ENCODE measurements at places on chromosomes 2 and 18.

DNA sequence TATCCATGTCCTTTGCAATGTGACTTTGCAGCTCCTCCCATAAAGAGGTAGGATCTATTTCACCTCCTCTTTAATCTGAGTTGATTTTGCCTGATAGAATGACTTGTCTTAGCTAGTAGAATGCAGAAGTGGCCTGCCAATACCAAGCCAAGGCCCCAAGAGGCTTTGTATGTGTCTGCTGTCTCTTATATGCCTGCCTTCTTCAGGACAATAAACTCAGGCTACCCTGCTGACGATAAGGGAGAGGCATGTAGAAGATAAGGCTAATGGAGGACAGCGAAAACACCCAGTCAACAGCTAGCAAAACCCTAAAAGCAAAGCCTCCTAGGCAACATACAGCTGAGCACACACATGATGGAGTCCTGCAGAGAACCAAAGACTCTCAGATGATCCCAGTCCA lies 1.8 kb upstream of the ZC3H8 start:
- no peak for DNase-seq

GRCh38 chr2:238568455-238569440 lies 142.0 kb downstream of the ASB1 start:
- DNase-seq, result no peak

- peak; percentile 62 for DNase-seq
Observed at GRCh38 chr2:47218066-47218581, 63.0 kb upstream of the STPG4 start.

GRCh38 chr18:44803019-44803650 lies 122.4 kb downstream of the SETBP1 start:
- no peak for DNase-seq

GRCh38 chr2:196489371-196489770 lies 150.1 kb upstream of the CCDC150 start:
- DNase-seq, result no peak
